Stromal cell of bone marrow (primary cell): ENCODE measurements at places on chromosomes 7 and 10.

DNA sequence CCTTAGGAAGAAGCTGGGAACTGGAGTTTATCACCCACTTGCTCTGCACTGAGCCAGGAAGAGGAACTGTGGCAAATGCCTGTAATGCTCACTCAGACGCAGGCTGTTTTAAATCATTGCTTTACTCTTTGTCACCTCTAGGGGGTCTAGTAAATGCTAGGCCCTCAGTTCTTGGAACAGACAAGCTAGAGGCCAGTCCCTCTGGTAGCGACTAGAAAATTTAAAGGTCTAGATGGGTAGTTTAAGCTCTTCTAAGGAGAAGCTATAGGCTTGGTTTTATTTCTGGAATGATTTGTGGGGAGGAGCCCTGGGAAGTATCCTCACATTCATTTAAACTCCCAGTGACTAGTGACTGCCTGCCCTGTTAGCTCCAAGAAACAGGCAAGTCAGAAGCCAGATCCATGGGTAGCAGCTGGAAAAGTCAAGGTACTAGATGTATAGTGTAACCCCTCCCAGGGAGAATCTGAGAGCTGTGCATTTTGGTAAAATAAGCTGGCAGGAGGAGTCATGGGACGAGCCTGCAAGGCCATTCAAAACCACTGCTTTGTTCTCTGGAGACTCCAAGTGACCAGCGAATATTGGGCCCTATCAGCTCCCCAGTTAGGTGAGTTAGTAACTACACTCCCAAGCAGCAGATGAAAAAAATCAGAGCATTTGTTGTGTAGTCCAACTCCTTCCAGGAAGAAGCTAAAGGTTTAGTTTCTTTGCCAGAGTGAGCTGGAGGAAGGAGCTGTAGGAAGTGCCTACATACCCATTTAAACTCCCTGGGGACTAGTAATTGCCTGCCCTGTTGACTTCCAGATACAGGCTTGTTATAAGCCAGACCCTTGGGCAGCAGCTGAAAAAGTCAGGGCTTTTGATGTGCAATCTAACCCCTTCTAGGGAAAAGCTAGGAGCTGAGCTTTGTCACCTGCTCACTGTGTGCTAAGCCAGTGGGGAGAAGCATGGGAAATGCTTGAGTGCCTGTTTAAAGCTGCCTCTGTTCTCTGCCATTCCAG, 68.9 kb downstream of the DYNC1I1 start:
- no peak for DNase-seq

DNA sequence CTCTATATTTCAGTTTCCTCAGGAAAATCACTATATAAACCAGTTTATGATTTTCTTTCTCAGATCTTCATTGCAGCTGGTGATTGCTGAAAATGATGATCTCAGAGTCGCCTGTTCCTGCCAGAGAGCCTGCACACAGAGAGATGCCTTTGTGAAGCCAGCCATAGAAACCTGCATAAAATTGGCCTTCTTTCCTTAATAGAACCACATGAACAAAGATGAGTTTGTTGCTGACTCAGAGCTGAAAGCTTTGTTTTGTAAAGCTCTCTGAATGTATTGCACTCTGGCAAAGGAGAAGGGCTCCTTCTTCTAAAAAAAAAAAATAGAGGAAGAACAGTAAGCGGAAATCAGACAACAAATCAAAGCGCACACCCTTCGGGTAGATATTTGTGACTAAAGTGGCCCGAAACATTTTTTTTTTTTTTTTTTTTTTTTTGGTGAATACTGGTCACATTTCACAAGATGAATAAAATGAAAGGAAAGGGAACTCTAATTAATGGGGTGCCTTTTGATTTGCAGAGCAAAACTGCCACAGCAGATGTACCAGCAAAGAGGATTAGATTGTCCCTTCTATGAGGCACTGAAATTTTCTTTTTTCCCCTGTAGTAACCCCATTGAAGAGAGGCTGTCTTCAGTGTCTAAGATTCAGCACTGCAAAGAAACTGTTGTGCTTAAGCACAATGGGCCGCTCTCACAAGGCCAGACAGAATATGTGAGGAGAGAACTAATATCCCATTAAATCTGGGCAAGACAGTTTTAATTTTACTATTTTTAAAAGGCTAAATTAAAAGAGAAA, 75.1 kb upstream of the PTPRZ1 start:
- DNase-seq = no peak

DNA sequence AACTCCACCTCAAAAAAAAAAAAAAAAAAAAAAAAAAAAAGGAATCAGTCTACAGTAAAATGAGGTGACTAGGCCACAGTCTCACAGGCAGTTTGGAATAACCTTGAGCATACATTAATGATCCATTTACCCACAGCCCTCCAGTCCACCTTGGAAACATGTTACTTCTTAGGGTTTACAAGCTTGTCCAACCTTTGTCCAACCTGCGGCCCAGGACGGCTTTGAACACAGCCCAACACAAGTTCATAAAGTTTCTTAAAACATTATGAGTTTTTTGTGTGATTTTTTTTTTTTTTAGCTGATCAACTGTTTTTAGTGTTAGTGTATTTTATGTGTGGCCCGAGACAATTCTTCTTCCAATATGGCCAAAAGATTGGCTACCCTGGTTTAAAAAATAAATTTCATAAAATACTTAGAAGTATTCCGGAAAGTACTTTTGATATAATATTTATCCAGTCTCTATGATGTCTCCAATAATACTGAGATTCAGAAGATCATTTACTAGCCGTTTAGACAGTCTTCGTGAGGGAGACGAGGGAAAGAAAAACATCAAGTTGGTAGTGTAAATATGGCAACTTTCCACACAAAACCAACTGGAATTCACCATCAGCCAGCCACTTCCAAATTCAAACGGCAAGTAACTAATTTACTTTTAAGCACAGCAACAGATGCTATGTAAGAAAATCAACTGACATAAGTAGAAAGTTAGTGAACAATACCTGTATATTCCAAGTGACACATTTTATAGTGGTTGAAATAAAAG, 9.9 kb downstream of the BAZ1B start:
- peak; percentile 65 for DNase-seq

DNA sequence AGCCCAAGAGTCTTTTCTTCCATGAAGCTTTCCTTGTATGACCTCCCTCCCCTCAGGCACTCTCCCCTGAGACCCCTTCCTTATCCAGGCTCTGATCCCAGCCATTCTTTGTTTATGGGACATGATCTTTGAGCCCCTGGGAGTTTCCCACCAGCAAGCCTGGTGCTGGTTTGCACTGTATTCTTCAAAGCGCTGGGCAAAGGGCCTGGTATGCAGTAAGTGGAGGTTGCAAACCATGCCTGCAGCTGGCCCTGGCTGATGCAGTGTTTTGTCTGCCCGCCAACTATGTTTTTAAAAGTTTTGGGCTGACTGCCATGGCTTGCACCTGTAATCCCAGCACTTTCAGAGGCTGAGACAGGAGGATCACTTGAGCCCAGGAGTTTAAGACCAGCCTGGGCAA, 6.8 kb upstream of the NODAL start:
- no peak for DNase-seq

DNA sequence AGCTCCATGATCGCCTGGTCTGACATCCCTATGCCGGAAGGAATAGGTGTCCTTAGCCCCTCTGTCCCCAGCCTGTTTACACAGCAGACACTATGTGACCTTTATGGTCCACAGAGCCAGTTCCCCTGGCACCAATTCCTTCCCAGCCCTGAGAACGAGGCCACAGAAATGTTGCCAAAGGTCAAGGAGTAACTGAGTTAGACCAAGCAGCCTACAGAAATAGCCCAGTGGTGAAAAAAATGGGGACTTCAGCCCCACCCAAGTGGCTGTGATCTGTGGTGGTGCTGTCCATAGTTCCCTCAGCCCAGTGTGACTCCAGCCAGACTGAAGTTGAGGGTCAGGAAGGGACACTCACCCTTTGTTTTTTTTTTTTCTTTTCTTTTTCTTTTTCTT, 2.5 kb downstream of the PGAM2 start:
- DNase-seq = no peak

- DNase-seq = no peak
Observed at GRCh38 chr10:58840840-58841435, 328.3 kb downstream of the BICC1 start.

GRCh38 chr10:110897184-110897583, 21.8 kb downstream of the BBIP1 start:
- DNase-seq = no peak

DNA sequence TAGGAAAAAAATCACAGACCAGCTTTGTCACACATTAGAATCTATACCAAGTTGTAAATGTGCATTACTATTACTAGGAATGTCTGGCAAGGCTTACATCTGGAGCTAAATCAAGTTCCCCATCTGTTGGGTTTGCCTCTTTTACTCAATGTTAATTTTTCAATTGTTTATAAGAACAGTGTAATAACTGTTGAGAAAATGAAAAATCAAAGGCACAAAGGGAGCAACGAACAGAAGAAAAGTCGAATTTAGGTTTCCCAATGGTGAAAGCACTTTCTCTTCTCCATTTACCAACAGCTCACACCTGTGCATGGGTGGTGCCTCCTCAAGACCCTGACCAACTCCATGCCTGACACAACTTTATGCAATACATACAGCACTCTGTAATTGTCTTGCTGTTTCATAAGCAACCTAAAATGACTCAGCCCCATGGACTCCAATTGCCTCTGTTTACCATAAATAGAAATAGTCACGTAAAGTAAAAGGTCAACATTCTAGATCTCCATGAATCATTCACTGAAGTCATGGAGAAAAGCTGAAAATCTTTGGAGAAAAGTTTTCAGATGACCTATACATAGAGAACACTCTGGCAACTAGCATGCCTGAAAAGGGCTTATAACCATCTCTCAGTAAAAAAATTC, 95.5 kb upstream of the KCNIP2 start:
- DNase-seq = peak; percentile 76

- no peak for DNase-seq
Observed at GRCh38 chr7:141359262-141359661, 191.9 kb upstream of the AGK start.

DNA sequence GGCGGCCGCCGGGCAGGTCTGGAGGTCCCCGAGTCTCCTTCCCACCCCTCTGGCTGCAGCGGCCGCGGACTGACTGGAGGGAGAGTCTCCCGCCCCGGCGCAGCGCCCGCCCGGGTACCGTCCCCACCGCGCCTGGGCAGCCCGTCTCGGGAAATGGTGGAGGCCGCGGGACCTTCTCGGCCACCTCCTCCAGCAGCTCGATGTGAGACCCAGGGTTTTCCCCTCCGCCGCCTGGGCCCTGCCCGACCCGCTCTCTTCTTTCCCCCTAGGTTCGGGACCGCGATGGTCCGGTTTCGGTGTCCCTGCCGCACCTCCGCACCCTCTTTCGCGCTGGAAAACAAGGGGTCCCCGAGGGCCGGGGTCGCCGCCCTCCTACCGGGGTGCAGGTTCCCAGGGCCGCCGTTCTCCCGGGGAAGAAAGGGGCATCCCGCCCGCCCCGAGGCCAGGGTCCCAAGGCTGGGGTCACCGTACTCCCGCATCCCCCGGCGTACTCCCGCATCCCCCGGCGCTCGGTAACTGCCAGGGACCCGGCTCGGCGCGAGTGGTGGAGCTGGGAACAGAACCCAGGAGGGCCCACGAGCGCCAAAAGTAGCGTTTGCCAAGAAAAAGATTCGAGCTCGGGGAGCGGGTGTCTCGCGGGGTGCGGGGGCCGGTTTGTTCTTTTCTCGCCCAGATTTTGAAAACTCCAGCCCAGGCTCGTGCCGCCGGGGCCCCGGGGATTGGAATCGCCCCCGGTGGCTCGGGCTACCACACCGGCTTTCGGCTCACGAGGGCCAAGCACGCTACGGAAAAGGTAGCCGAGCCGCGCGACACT, 3.4 kb downstream of the TNRC18 start:
- no peak for DNase-seq

GRCh38 chr10:68303849-68304412, 27.9 kb upstream of the HNRNPH3 start:
- no peak for DNase-seq

GRCh38 chr7:19095353-19095860, 22.0 kb downstream of the TWIST1 start:
- no peak for DNase-seq

DNA sequence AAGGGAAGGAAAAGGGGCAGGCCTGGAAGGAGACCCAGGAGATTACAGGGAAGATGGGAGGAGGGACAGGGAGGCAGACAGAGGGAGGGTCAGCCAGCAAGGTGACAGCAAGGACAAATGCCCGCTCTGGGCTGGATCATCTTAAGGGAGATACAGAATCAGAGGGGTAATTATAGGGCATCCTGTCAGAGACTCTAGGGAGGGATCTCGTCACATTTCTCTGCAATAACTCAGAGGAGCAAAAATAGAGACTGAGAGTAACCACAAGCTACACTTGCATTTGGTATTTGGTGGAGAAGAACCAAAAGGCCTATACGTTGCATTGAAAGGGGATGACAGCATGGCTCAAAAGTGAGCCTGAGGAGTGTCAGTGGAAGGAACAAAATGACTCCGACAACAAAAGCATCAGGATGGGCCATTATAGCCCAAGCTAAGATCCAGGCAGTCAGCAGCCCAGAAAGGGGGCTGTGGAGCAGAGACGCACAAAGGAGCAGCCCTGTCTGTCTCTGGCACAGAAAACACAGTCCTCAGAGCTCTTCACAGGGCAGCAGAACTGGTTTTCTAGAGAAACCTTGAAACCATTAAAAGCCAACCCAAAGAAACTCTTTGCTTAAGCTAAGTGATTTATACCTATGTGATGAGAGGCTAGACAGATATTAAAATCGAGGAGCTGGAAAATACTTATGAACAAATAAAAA, 430.2 kb upstream of the VSTM2A start:
- no peak for DNase-seq

DNA sequence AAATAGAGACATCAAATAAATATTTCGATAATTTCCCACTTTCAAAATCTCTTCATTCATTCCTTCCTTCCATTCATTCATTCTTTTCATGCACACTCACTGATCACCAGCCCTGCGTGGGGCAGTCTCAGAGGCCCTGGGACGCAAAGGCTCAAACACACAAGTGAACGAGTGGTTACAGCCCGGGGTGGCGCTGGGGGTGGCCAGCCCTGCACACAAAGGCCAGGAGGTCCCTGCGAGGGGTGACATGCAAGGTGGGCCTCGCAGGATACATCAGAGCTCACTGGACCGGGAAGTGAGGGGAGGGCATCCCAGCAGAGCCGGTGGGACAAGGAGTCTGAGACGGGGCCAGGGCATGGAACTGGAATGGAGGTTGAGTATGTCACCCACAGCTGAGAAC, 29.9 kb upstream of the TTYH3 start:
- DNase-seq = no peak

DNA sequence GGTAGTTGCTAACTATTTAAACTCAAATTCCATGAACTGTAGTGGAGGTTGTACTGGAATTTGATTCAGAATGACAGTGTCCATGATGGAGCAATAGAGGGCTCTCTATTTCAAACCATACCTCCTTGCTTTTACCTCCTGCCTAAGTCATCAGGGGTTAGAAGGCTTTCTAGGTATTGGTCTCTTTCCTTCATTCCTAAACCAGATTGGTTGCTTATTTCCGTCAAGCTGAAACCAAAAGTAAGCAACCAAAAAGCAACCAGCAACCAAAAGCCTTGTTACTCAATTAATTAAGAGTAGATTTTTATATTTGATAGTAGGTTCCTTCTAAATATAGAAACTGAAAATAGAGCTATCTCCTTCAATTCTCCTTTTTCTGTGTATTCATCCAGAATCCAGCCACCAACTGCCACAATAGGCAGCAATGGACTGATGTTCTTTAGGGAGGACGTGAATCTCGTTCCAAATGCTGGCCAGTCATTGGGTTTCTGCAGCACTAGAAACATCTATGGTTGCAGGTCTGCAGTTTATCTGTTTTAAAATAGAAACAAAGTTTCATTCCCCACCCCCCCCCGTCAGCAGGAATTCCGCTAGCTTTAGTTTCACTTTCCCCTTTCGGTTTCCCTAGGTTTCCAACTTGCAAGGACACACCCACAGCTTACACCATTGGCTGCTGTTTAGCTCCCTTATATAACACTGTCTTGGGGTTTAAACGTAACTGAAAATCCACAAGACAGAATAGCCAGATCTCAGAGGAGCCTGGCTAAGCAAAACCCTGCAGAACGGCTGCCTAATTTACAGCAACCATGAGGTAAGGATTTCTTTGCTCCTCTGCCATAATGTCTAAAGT, at the start of gene IFIT1:
Gene IFIT1, plus strand, starts transcription at position 717 of the 850 bp plus-strand sequence. Its CDS starts 90 bp downstream, at position 807.
- peak; percentile 95 for DNase-seq
